Osteoblast (primary cell): ENCODE measurements at places on chromosomes 5 and 9. TPM values are rescaled to one million over a fixed set of nuclear protein-coding genes. Genes with fewer than 3 reads are reported as not detected.

FBP1 gene
- total RNA-seq = 0.72 TPM in 1 of 2 replicates, not detected in the other

WNK2 gene
- not detected in 2 replicates for total RNA-seq

PKD2L2 gene
- total RNA-seq = under 0.01 TPM in 1 of 2 replicates, not detected in the other

BARHL1 gene
- not detected in 2 replicates for total RNA-seq

TNC gene
- total RNA-seq = 611 and 664 TPM in 2 replicates

ENTPD2 gene
- total RNA-seq = not detected in 2 replicates

PCDHA1 gene
- not detected in 2 replicates for total RNA-seq

GLIPR2 gene
- total RNA-seq = 33.3 and 38.4 TPM in 2 replicates

GRCh38 chr5:63247651-63248050 is 669.0 kb downstream of the LRRC70 start:
- DNase-seq = no peak

- no peak for DNase-seq
Measured at GRCh38 chr9:16579872-16580432, 290.5 kb downstream of the BNC2 start.

- DNase-seq = no peak
Measured at GRCh38 chr5:100232736-100233135, 302.4 kb upstream of the FAM174A start.

GRCh38 chr5:124262991-124263571 is 483.4 kb downstream of the ZNF608 start:
- DNase-seq = no peak

DNA sequence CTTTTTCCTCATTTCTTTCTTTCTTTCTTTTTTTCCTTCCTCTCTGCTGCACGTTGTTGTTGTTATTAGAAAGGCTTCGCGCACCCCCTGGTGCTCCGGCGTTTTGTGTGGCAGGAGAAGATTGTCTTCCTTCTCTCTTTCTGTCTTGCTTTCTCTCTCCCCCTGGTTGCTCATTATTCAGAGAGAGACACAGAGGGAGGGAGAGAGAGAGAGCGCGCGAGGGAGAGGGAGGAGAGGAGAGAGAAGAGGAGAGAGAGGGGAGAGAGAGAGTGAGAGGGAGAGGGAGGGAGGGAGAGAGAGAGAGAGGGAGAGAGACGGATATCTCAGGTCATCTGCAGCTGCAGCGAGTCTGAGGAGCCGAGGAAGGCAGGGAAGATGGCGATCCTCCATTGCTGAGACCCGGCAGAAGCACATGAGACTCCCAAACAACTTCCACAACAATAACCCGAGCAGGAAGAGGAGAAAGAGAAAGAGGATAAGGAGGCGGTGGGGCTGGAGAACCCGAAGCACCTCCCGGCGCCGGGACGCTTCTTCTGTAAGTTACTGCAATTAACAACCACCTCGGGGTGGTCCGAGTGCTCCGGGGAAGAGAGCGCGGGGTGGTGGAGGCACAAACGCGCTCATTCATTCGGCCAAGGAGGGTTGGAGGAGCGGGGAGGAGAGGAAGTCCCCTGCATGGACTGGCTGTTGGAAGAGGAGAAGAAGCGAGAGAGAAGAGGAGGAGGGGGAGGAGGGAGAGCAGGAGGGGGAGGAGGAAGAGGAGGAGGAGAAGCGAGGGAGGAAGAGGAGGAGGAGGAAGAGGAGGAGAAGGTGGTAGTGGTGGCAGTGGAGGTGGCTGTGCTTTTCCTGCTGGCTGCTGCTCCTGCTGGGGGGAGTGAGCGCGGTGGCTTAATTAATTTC is at the start of gene ZNF462:
Gene ZNF462, plus strand, starts transcription at position 346 of the 900 bp plus-strand sequence. CDS start 60,218 bp downstream, outside the sequence.
- DNase-seq = peak; percentile 86

DNA sequence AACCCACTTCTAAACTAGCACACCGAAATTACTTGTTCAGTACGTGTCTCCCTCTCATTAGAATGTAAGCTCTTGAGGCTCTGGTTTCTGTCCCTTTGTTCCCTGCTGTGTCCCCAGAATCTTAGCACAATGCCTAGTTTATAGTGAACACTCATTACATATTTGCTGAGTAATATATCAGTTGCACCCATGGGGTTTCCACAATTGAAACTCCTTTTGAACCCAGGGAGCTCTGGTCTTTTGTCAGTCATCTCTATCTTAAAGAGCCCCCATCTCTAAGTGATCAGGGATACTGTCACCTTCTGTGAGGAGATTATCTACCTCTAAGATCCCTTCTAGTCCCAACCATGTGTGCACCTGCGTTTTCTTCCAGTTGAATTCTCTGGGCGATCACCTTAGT is 12.8 kb downstream of the CAMK4 start:
- no peak for DNase-seq

- no peak for DNase-seq
Measured at GRCh38 chr9:13378154-13378553, 98.7 kb upstream of the MPDZ start.

- DNase-seq = no peak
Measured at GRCh38 chr5:32506201-32506661, 61.7 kb upstream of the ZFR start.

GRCh38 chr5:10401498-10401897 is 40.2 kb upstream of the ROPN1L start:
- no peak for DNase-seq

- no peak for DNase-seq
Measured at GRCh38 chr5:19565466-19565865, 422.5 kb downstream of the CDH18 start.

- DNase-seq = no peak
Measured at GRCh38 chr9:123769719-123770118, 160.2 kb downstream of the DENND1A start.

GRCh38 chr5:138438724-138439476 is at the start of gene REEP2:
TSS of gene REEP2 (plus strand) at chr5:138439057. CDS start at chr5:138439209, 152 bp downstream.
- peak; percentile 98 for DNase-seq

GRCh38 chr9:35273591-35273990 is 111.8 kb downstream of the UNC13B start:
- DNase-seq = no peak

- DNase-seq = no peak
Measured at GRCh38 chr5:166724284-166724683, 1567.2 kb upstream of the WWC1 start.

DNA sequence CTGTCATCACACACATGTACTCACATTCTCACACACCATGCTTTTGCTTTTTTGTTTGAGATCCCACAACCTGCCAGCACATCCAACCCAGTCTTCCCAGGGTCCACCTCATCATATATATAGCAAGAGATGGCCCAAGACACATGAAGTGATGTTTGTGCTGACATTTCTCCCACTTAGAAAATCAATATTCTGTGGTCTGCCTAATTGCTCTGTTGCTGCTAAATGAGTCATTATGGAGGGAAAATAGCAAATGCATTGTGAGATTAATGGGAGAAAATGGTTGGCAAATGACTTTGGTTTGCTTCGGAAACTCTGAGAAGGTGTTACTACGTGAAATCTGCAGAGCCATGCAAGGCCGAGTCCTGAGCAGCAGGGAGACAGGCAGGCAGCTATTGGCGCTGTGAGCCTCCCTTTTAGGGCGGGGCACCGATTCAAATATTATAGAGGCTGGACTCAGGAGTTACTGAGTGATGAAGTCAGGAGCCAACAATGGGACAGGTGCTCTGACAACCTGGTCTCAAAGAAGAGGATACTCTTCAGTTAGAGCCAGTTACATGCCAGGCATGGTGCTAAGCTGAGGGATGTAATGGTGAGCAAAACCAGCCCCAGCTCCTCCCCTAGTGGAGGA is 62.8 kb downstream of the DAB2IP start:
- DNase-seq = peak; percentile 52

DNA sequence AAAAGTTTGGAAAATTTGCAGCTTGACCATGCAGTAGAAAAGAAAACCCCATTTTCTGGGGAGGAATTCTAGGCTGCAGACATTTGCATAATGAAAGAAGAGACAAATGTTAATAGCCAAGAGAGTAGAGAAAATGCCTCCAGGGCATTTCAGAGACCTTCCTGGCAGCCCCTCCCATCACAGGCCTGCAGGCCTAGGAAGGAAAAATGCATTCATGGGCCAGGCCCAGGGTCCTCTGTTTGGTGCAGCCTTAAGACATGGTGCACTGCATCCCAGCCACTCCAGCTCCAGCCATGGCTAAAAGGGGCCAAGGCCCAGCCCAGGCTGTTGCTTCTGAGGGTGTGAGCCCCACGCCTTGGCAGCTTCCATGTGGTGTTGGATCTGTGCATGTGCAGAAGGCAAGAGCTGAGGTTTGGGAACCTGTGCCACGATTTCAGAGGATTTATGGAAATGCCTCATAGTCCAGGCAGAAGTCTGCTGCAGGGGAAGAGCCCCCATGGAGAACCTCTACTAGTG is 75.0 kb upstream of the OR13F1 start:
- DNase-seq = no peak

- DNase-seq = no peak
Measured at GRCh38 chr9:125527471-125528002, 179.5 kb downstream of the MAPKAP1 start.

- no peak for DNase-seq
Measured at GRCh38 chr9:130681769-130682420, 11.7 kb upstream of the EXOSC2 start.

DNA sequence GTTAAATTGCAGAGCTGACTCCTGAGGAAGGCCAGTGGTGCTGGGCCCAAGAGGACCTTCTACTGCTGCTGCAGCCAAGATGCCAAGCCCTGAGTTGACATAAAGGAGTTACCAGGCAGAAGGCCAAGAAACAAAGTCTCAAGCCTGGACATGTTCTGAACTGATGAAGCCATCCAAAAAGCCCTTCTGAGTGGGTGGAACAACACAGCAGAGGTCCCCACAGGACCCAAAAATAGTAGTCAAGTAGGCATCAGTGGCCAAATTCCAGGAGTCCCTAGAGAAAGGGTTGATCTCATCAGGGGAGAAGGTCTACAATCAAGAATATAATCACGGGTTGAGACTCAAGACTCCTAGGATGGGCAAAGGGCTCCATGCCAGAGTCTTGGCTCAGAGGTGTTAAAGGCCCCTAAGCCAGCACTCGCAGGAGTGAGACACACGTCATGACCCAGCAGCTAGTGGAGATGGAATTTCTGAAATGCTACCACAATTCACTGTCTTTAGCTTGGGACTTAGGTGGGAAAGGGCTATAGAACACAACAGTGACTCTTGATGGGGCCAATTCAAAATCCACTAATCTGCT is 119.7 kb downstream of the FANCC start:
- peak; percentile 66 for DNase-seq

DNA sequence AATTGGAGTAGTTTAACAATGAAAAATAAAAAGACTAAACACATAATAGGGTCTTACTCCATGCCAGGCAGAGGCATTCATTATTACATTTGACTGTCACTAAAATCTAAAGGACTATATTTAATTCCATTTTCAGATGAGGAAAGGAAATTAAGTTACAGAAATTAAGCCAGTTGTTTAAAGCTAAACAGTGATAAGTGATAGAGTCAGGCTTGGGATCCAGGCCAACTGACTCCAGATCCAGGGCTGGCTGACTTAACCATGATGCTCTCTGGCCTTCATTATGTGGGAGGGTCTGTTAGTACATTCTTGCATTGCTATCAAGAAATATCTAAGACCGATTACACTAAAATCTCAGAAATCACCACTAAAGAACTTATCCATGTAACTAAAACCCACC is 107.2 kb downstream of the ARHGEF28 start:
- DNase-seq = no peak

DNA sequence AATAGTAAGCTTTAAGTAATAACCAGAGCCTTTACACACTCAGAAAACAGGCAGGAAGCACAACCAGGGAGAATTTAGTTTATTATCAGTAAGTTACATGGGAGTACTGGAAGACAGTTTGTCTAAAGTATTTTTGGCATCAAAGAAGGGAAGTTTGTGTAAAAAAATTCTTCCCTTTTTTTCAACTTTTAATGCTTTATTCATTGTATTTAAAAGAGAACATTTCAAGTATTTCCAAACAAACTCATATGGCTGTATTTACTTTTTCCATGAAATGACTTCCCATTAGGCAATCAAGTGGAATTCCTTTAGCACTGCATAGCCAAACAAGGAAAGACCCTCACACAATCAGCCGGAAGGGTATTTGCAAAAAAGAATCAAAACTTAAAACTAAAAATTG is 26.7 kb downstream of the RNF145 start:
- no peak for DNase-seq

DNA sequence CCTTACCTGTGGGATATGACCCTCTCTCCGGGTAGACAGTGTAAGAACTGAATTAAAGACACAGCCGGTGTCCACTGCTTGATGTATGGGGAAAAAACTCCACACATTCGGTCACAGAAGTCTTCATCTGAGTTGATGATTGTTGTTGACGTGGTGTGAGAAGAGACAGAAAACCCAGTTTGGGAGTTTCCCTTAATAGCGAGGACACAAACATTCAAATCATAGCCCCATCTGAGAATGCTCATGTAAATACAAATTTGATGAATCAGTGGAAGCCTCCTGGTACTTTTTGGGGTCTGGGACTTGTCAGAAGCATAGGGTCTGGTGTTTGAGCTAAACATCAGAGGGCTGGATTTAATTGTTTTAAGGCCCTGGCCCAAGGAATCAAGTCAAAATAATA is 11.0 kb downstream of the HAVCR1 start:
- DNase-seq = no peak

- no peak for DNase-seq
Measured at GRCh38 chr9:1073497-1073896, 23.3 kb downstream of the DMRT2 start.

- DNase-seq = no peak
Measured at GRCh38 chr5:60719329-60719728, 19.4 kb upstream of the DEPDC1B start.

- DNase-seq = peak; percentile 57
Measured at GRCh38 chr5:179154991-179155955, 95.1 kb downstream of the ZNF354C start.

GRCh38 chr5:143004361-143005145 is 234.4 kb downstream of the ARHGAP26 start:
- DNase-seq = no peak

DNA sequence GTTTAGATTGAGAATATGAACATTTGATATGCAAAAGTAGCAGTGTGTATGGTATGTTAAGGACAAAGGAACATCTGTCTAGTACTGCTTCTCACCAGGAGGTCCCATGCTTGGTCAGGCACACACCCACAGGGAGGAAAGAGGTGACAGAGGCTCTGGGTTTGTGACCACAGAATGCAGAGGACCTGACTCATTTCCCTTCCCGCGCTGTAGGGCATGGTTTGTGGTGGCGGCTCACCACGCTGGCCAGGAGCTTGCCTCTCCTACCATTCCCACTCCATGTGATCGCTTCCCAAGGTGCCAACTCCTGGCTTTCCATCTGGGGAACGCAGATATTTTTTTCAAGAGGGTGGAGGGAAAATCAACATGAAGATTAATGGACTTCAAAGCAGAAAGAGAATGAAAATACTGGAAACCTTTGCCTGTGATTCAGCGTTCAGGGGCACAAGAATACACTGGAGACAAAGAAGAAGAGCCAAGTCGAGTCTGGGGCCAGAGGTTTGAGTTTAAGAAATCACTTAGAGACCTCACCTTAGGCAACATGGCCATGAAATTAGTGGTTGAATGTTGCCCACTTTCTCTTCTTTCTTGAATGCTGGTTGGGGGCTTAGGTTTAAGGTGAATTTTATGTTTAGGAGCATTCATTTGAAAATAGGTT is 477.8 kb downstream of the CCDC171 start:
- peak; percentile 80 for DNase-seq

- DNase-seq = peak; percentile 46
Measured at GRCh38 chr5:40654377-40654991, 25.2 kb upstream of the PTGER4 start.

GRCh38 chr5:145158730-145159129 is 676.4 kb downstream of the PRELID2 start:
- no peak for DNase-seq

GRCh38 chr5:118068886-118069285 is 919.5 kb downstream of the DTWD2 start:
- DNase-seq = no peak

- peak; percentile 86 for DNase-seq
Measured at GRCh38 chr5:53482717-53483638, 2.5 kb downstream of the FST start.
